ENCODE measurements at places on chromosomes 7 and 10. TPM values are rescaled to one million over a fixed set of nuclear protein-coding genes. Genes with fewer than 3 reads are reported as not detected.

The TBL2 gene
- 21.2 TPM for total RNA-seq

The TWIST1 gene
- total RNA-seq, result not detected

The NKX6-2 gene
- total RNA-seq, result not detected

The APBB1IP gene
- 87.1 TPM for total RNA-seq

The PTPRN2 gene
- total RNA-seq, result 0.60 TPM

The LIPJ gene
- not detected for total RNA-seq

The BMI1 gene
- 63.6 TPM for total RNA-seq

The SFRP5 gene
- 0.76 TPM for total RNA-seq

The ITGB8 gene
- 0.16 TPM for total RNA-seq

The EPDR1 gene
- 0.47 TPM for total RNA-seq

The AOAH gene
- 78.5 TPM for total RNA-seq

The LRRD1 gene
- not detected for total RNA-seq

The ABHD11 gene
- 23.0 TPM for total RNA-seq

The FGFBP3 gene
- total RNA-seq, result 5.9 TPM

The NPC1L1 gene
- 0.06 TPM for total RNA-seq

The GLI3 gene
- not detected for total RNA-seq

The CLDN3 gene
- total RNA-seq, result not detected

The NME8 gene
- 2.7 TPM for total RNA-seq

The FAM25A gene
- total RNA-seq, result not detected

The SCART1 gene
- 5.9 TPM for total RNA-seq

The DENND2A gene
- total RNA-seq, result not detected

The NEUROG3 gene
- total RNA-seq, result not detected

The LAMB1 gene
- not detected for total RNA-seq

The CYP2W1 gene
- total RNA-seq, result not detected

The NRG3 gene
- not detected for total RNA-seq

The ARMC3 gene
- not detected for total RNA-seq

The HOXA9 gene
- total RNA-seq, result 0.79 TPM

The SFTPA1 gene
- 6.4 TPM for total RNA-seq

The LSM5 gene
- 31.6 TPM for total RNA-seq

The ZNF679 gene
- not detected for total RNA-seq
